Vagina (tissue), 2 donors: ENCODE measurements at places on chromosomes 11 and 22. TPM values are rescaled to one million over a fixed set of nuclear protein-coding genes. Genes with fewer than 3 reads are reported as not detected.

PGM2L1 gene
- 10.6 TPM for total RNA-seq

CLTCL1 gene
- total RNA-seq = 5.4 TPM

REXO2 gene
- total RNA-seq = 146 TPM

MPEG1 gene
- 3.9 TPM for total RNA-seq

OR52I2 gene
- total RNA-seq = not detected

MFRP gene
- not detected for total RNA-seq

MISFA gene
- total RNA-seq = not detected

TRIM29 gene
- total RNA-seq = 729 TPM

TTLL1 gene
- total RNA-seq = 5.9 TPM

OR5P2 gene
- total RNA-seq = not detected

GRAP2 gene
- 12.3 TPM for total RNA-seq

WNT11 gene
- total RNA-seq = 6.9 TPM

DNA sequence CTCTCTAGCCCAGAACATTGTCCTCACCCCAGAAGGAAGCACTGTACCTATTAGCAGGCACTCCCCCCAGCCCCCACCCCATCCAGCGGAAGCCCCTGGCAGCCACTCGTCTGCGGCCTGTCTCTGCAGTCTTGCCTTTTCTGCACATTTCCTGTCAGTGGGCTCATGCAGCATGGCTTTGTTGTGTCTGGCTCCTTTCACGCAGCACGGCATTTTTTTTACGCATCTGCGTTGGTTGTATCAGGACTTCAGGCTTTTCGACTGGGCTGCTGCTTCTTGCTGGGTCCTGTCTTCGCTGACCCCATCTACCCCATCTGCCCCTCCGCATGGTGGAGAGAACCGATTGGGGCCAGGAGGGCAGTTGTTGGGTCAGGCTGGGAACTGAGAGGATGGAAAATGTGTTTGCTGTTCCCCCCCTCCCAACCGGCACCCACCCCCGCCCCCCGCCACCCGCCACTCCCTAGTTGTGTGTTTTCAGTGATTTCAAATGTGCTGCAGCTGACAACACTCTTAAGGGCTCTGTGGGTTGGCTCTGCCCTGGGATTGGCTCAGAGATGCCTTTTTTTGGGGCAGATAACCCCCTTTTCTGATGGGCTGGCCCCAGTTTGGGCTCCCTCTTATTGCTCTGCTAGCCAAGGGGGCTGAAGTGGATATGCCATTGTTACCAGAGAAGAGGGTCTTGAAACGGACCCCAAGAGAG is 110.0 kb downstream of the KIAA1671 start:
- no peaks in the 10 kb centered on the region for H3K36me3 ChIP-seq
- no peaks in the 10 kb centered on the region for H3K27me3 ChIP-seq
- no peak overlapping the region for H3K4me3 ChIP-seq
- H3K27ac ChIP-seq = no peak overlapping the region
- peaks cover 7% of the 10 kb centered on the region for H3K4me1 ChIP-seq

GRCh38 chr11:2778630-2779498 is 79.1 kb upstream of the KCNQ1OT1 start:
- no peaks in the 10 kb centered on the region for H3K27me3 ChIP-seq
- H3K36me3 ChIP-seq = no peaks in the 10 kb centered on the region
- peak overlapping the region; percentile 82 for H3K27ac ChIP-seq
- no peak overlapping the region for H3K4me3 ChIP-seq
- DNase-seq = peak; percentile 90

- no peaks in the 10 kb centered on the region for H3K27me3 ChIP-seq
- H3K4me3 ChIP-seq = no peak overlapping the region
- DNase-seq = no peak
- H3K36me3 ChIP-seq = no peaks in the 10 kb centered on the region
Measured at GRCh38 chr11:100927579-100927978, 202.0 kb downstream of the PGR start.

- DNase-seq = no peak
- no peaks in the 10 kb centered on the region for H3K27me3 ChIP-seq
- no peaks in the 10 kb centered on the region for H3K36me3 ChIP-seq
- no peak overlapping the region for H3K27ac ChIP-seq
- peaks cover under 1% of the 10 kb centered on the region for H3K4me1 ChIP-seq
Measured at GRCh38 chr22:49833340-49834007, 5.8 kb upstream of the BRD1 start.

DNA sequence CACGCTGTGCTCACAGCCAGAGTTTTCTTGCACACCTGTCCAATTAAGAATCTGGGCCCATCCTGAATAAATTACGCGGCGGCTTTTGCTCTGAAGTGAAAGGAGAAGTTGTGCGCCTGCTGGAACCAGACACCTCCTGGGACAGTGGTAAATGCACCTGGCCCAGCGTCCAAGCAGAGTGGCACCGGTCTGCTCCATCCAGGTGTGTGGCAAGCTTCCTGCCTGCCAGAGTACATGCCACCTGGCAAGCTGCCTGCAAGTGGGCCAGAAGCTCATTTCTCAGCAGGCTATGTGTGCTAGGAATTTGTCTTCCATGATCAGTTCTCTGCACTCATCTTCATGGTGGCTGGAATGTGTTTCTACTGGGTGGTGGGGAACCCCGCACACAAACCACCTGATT is 660.6 kb downstream of the ETS1 start:
- H3K4me1 ChIP-seq = no peaks in the 10 kb centered on the region
- H3K36me3 ChIP-seq = no peaks in the 10 kb centered on the region
- no peaks in the 10 kb centered on the region for H3K27me3 ChIP-seq
- no peak overlapping the region for H3K4me3 ChIP-seq
- H3K27ac ChIP-seq = no peak overlapping the region

GRCh38 chr11:85540181-85540580 is 87.0 kb downstream of the DLG2 start:
- H3K27ac ChIP-seq = no peak overlapping the region
- no peaks in the 10 kb centered on the region for H3K36me3 ChIP-seq
- H3K27me3 ChIP-seq = no peaks in the 10 kb centered on the region
- no peaks in the 10 kb centered on the region for H3K4me1 ChIP-seq
- no peak overlapping the region for H3K4me3 ChIP-seq

GRCh38 chr22:29719899-29720645 is at the start of gene CABP7:
TSS of gene CABP7 (plus strand) at chr22:29720003. CDS start at chr22:29720425, 422 bp downstream.
- peak within 1 kb of the TSS; percentile 35 for H3K4me3 ChIP-seq
- H3K36me3 ChIP-seq = no peaks in the 10 kb centered on the region
- no peak for DNase-seq
- no peaks in the 10 kb centered on the region for H3K27me3 ChIP-seq

- no peaks in the 10 kb centered on the region for H3K27me3 ChIP-seq
- no peaks in the 10 kb centered on the region for H3K4me1 ChIP-seq
- H3K27ac ChIP-seq = no peak overlapping the region
Measured at GRCh38 chr11:64697663-64698375, 25.2 kb downstream of the NRXN2 start.

- peak overlapping the region; percentile 27 for H3K27ac ChIP-seq
- no peak for DNase-seq
- H3K27me3 ChIP-seq = no peaks in the 10 kb centered on the region
- peaks cover 55% of the 10 kb centered on the region for H3K4me1 ChIP-seq
Measured at GRCh38 chr11:65112546-65113360, 1.1 kb downstream of the TM7SF2 start.

DNA sequence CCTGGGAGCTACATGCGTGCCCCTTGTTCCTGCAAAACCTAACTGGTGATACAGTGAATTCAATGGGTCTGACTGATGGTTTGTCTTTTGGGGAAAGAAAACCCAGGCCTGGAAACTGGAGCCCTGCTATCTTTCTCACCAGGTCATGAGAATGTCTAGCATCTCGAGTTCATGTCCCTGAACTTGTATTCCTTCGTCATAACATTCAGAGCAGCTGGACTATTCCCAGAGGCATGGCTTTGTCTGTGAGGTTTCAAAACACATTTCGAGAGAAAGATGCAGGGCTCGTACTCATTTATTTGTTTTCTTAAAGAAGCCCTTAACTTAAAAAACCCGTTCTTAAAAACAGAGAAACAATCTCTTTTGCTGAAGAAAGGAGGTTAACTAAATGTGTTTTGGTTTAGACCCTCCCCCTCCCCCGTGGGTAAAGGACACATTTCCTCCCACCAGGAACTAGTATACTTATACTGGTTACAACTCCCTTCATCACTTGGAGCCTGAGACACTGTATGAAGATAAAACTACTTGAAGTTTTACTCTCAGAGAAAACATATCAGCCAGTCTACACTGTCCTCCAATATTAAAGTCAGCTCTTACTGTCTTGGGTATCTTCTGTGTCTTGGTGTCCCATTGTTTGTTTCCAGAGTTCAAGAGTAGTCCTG is 43.2 kb downstream of the ME3 start:
- H3K4me1 ChIP-seq = peaks cover 48% of the 10 kb centered on the region
- no peaks in the 10 kb centered on the region for H3K36me3 ChIP-seq
- DNase-seq = no peak

GRCh38 chr11:2390725-2391151 is 9.8 kb upstream of the TSSC4 start:
- H3K4me1 ChIP-seq = peaks cover 71% of the 10 kb centered on the region
- no peaks in the 10 kb centered on the region for H3K36me3 ChIP-seq
- H3K27ac ChIP-seq = peak overlapping the region; percentile 81
- no peaks in the 10 kb centered on the region for H3K27me3 ChIP-seq
- H3K4me3 ChIP-seq = no peak overlapping the region

DNA sequence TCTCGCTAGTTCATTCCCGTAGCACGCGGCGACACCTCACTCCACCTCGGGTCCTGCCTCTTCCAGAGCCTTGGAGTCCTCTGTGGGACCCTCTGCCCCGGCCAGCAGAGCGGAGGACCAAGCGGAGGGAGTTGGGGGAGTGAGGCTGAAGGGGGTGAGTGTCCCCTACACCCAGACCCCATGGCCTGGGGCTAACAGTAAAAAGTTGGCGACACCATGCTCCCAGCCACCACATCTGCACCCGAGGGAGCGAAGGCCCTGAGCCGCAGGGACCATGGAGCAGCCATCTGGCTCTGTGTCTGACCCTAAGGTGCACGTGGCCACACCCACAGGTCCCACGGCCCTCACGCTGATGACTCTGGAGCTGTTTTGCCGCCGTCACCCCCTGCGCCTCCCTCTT is 293.8 kb downstream of the BRD1 start:
- no peak overlapping the region for H3K27ac ChIP-seq
- H3K36me3 ChIP-seq = no peaks in the 10 kb centered on the region
- DNase-seq = no peak
- no peaks in the 10 kb centered on the region for H3K4me1 ChIP-seq

- no peaks in the 10 kb centered on the region for H3K27me3 ChIP-seq
- no peak overlapping the region for H3K4me3 ChIP-seq
- H3K27ac ChIP-seq = peak overlapping the region; percentile 94
- peaks cover 77% of the 10 kb centered on the region for H3K4me1 ChIP-seq
Measured at GRCh38 chr11:94131718-94132115, 3.1 kb downstream of the PANX1 start.

DNA sequence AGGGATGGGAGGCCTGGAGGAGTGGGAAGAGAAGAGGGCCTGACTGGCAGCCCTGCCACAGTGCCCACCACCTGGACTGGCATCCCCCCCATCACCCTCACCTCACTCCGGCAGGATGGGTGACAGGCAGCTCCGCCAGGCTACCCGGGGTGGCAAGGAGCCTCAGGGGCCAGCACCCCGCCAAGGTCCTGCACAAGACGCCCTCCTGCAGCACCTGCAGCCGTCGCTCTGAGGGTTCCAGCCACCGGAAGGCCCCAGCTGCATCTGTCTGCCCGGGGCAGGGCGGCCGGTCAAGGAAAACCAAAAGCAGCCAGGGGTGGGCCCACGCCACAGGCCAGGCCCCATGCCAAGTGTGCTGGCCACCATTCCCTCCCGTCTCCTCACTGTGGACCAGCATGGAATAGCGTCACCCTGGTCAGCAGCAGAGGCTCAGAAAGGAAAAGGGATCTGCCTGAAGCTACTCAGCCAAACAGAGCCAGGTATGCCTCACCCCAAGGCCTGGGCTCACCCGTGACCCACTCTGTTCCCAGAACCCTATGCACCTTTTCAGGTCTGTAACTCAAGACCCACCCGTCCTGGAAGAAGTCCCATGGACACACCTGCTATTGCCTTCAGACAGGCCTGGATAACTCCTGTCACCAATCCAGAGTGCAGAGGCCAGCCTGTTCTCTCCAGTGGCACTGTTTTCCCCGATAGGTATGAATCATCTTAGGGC is 7.0 kb downstream of the RHBDD3 start:
- H3K36me3 ChIP-seq = peaks cover 14% of the 10 kb centered on the region
- H3K27ac ChIP-seq = no peak overlapping the region
- no peak for DNase-seq
- H3K27me3 ChIP-seq = no peaks in the 10 kb centered on the region

- H3K4me3 ChIP-seq = peak within 1 kb of the TSS; percentile 91
- DNase-seq = no peak
- H3K36me3 ChIP-seq = no peaks in the 10 kb centered on the region
- peaks cover 22% of the 10 kb centered on the region for H3K4me1 ChIP-seq
- no peak within 1 kb of the TSS for H3K27ac ChIP-seq
- no peaks in the 10 kb centered on the region for H3K27me3 ChIP-seq
Measured at GRCh38 chr11:134331354-134332188, at the start of gene GLB1L2. TSS of gene GLB1L2 (plus strand) at chr11:134331988. CDS start at chr11:134332062, 74 bp downstream.

DNA sequence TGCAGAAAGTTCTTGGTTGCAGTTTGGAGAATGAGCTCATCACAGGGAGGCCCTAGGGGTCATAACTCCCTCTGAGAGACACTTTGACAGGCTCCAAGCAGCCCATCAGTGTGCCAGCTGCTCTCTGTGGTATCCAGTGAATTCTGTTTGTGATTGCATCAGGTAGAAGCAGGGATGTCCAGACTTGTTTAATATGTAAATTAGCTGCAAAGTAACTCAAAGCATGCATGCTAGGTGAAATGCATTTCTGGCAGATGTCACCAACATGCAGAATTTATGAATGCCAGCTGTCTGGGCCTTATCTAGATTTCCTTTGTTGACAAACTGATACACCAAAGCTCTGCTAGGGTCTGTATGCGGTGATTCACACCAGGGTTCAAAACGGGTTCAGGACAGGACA is 123.6 kb upstream of the MTNR1B start:
- no peak overlapping the region for H3K4me3 ChIP-seq
- H3K36me3 ChIP-seq = no peaks in the 10 kb centered on the region
- H3K27me3 ChIP-seq = no peaks in the 10 kb centered on the region
- peaks cover 35% of the 10 kb centered on the region for H3K4me1 ChIP-seq

- peak; percentile 82 for DNase-seq
- H3K27me3 ChIP-seq = no peaks in the 10 kb centered on the region
- H3K27ac ChIP-seq = no peak overlapping the region
- H3K4me3 ChIP-seq = no peak overlapping the region
Measured at GRCh38 chr22:49330421-49331222, 497.1 kb downstream of the BRD1 start.

GRCh38 chr11:122979103-122979814 is 2.4 kb downstream of the BSX start:
- H3K36me3 ChIP-seq = no peaks in the 10 kb centered on the region
- peaks cover 23% of the 10 kb centered on the region for H3K4me1 ChIP-seq
- no peak overlapping the region for H3K27ac ChIP-seq
- DNase-seq = no peak

- no peaks in the 10 kb centered on the region for H3K27me3 ChIP-seq
- no peak overlapping the region for H3K27ac ChIP-seq
- no peak overlapping the region for H3K4me3 ChIP-seq
- no peaks in the 10 kb centered on the region for H3K36me3 ChIP-seq
- peaks cover 31% of the 10 kb centered on the region for H3K4me1 ChIP-seq
Measured at GRCh38 chr22:45870011-45870410, 107.0 kb downstream of the WNT7B start.

DNA sequence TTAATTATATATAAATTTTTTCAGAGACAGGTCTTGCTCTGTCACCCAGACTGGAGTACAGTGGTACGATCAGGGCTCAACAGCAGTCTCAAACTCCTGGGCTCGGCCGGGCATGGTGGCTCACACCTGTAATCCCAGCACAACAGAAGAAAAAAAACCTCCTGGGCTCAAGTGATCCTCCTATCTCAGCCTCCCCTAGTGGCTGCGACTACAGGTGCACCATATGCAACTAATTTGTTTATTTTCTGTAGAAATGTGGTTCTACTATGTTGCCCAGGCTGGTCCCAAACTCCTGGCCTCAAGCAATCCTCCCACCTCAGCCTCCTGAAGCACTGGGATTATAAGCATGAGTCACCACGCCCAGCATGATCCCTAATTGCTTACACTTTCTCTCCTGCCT is 56.1 kb upstream of the SLC35C1 start:
- H3K4me3 ChIP-seq = no peak overlapping the region
- H3K27me3 ChIP-seq = no peaks in the 10 kb centered on the region
- no peaks in the 10 kb centered on the region for H3K36me3 ChIP-seq
- H3K27ac ChIP-seq = no peak overlapping the region
- H3K4me1 ChIP-seq = no peaks in the 10 kb centered on the region
